Uterine smooth muscle cell (primary cell): ENCODE measurements at places on chromosomes 3 and 15. TPM values are rescaled to one million over a fixed set of nuclear protein-coding genes. Genes with fewer than 3 reads are reported as not detected.

The FAM174B gene
- total RNA-seq: 0.50 and 1.00 TPM in 2 replicates

The CCR8 gene
- total RNA-seq: not detected in 2 replicates

The ACOX2 gene
- total RNA-seq: 7.7 and 10.2 TPM in 2 replicates

The SLC6A6 gene
- 22.6 and 30.5 TPM in 2 replicates for total RNA-seq

The CHRNA3 gene
- total RNA-seq: not detected in 2 replicates

The SI gene
- not detected in 2 replicates for total RNA-seq

The TRIM59 gene
- 30.2 and 40.2 TPM in 2 replicates for total RNA-seq

The PSTPIP1 gene
- 0.11 TPM in 1 of 2 replicates, not detected in the other for total RNA-seq

The CTXN2 gene
- not detected in 2 replicates for total RNA-seq

The MESP1 gene
- total RNA-seq: 0.44 and 1.1 TPM in 2 replicates

The BRPF1 gene
- 17.4 and 19.8 TPM in 2 replicates for total RNA-seq

The STRA6 gene
- total RNA-seq: 3.9 and 4.5 TPM in 2 replicates

The SUMF1 gene
- 61.1 and 88.4 TPM in 2 replicates for total RNA-seq

The LYZL4 gene
- not detected in 2 replicates for total RNA-seq

The POTEB2 gene
- not detected in 2 replicates for total RNA-seq

The LNP1 gene
- total RNA-seq: 3.0 and 5.8 TPM in 2 replicates

The CHRNB4 gene
- total RNA-seq: not detected in 2 replicates

The DBR1 gene
- total RNA-seq: 18.1 and 21.5 TPM in 2 replicates

The CD86 gene
- under 0.01 TPM in 1 of 2 replicates, not detected in the other for total RNA-seq

The ANKUB1 gene
- total RNA-seq: not detected in 2 replicates

The CSPG4 gene
- 101 and 122 TPM in 2 replicates for total RNA-seq

The CPNE9 gene
- total RNA-seq: not detected in 2 replicates

The SLC12A8 gene
- total RNA-seq: 3.2 and 6.9 TPM in 2 replicates

The LINS1 gene
- total RNA-seq: 12.7 and 17.8 TPM in 2 replicates

The PLA1A gene
- total RNA-seq: 0.25 and 0.33 TPM in 2 replicates

The AADACL2 gene
- total RNA-seq: not detected in 2 replicates

The DNAH12 gene
- under 0.01 and 0.12 TPM in 2 replicates for total RNA-seq

The ALDH1A2 gene
- 10.9 and 14.5 TPM in 2 replicates for total RNA-seq

The CEP19 gene
- 3.2 and 4.4 TPM in 2 replicates for total RNA-seq

The FMN1 gene
- total RNA-seq: 5.5 and 11.0 TPM in 2 replicates

The LCTL gene
- 0.33 and 0.75 TPM in 2 replicates for total RNA-seq

The SYNPR gene
- total RNA-seq: not detected in 2 replicates

The GNB4 gene
- 62.5 and 103 TPM in 2 replicates for total RNA-seq

The ITIH1 gene
- total RNA-seq: not detected in 2 replicates

The EXOG gene
- total RNA-seq: 12.0 and 15.8 TPM in 2 replicates

The FBXO40 gene
- under 0.01 TPM in 1 of 2 replicates, not detected in the other for total RNA-seq

The FES gene
- 33.5 and 38.1 TPM in 2 replicates for total RNA-seq

The FBXW12 gene
- total RNA-seq: not detected in 2 replicates

The TICRR gene
- 3.2 and 8.7 TPM in 2 replicates for total RNA-seq

The ARL13B gene
- 12.1 and 16.0 TPM in 2 replicates for total RNA-seq

The MASP1 gene
- total RNA-seq: 56.8 and 123 TPM in 2 replicates

The P2RY1 gene
- 0.75 and 1.1 TPM in 2 replicates for total RNA-seq

The PATL2 gene
- 0.62 and 0.77 TPM in 2 replicates for total RNA-seq

The SEC22A gene
- total RNA-seq: 48.9 and 72.2 TPM in 2 replicates

The VPS13C gene
- 92.9 and 114 TPM in 2 replicates for total RNA-seq

The GABRG3 gene
- total RNA-seq: not detected in 2 replicates

The CLEC3B gene
- total RNA-seq: 0.25 TPM in 1 of 2 replicates, not detected in the other

The DAG1 gene
- 40.0 and 49.7 TPM in 2 replicates for total RNA-seq

The ASB14 gene
- total RNA-seq: under 0.01 TPM in 1 of 2 replicates, not detected in the other

The ACAD9 gene
- 45.5 and 56.0 TPM in 2 replicates for total RNA-seq

The ONECUT1 gene
- total RNA-seq: 0.12 TPM in 1 of 2 replicates, not detected in the other

The CACNA1D gene
- 0.33 and 1.5 TPM in 2 replicates for total RNA-seq

The IGSF10 gene
- 0.33 and 0.37 TPM in 2 replicates for total RNA-seq

The ENTPD3 gene
- not detected in 2 replicates for total RNA-seq

The BTLA gene
- total RNA-seq: 0.12 TPM in 1 of 2 replicates, not detected in the other

The CSTA gene
- 0.11 and 1.1 TPM in 2 replicates for total RNA-seq

The TMEM212 gene
- total RNA-seq: 0.11 TPM in 1 of 2 replicates, not detected in the other

The CD96 gene
- not detected in 2 replicates for total RNA-seq

The MME gene
- 249 and 267 TPM in 2 replicates for total RNA-seq
